Inflammatory macrophage (primary cell): ENCODE measurements at places on chromosomes 13 and 19.

GRCh38 chr19:34220472-34221063, 33.8 kb upstream of the GARRE1 start:
- peak; percentile 70 for DNase-seq

DNA sequence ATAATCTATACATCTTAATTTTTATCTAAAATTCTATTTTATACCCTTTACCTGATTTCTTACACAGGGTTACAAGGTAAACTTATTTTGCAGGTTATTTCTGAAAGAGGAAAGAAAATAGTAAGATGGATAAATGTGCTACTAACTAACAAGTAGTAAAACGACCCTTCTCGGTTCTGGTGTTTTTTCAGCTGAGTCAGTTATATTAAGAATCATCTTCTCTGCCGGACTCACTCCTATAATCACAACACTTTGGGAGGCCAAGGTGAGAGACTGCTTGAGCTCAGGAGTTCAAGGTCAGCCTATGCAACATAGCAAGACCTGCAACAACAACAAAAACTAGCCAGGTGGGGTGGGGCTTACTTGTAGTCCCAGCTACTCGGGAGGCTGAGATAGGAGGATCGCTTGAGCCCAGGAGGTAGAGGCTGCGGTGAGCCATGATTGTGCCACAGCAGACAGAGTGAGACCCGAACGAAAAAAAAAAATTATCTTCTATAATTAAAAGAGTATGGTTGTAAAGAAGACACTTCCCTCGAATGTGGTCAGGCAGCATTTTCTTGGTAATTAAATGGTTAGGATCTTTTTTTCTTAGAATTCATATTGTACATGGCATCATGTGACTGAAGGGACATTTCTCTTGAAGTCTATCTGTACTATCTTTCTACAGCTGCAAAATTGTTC, 27.9 kb upstream of the RCBTB2 start:
- no peak for DNase-seq

- DNase-seq: no peak
These were observed 1.6 kb downstream of the METTL21C start for GRCh38 chr13:102693250-102693649.

GRCh38 chr13:110801044-110801443, 87.5 kb downstream of the ING1 start:
- no peak for DNase-seq

- DNase-seq: no peak
These were observed 1.7 kb downstream of the AP1M1 start for GRCh38 chr19:16199275-16199932.

DNA sequence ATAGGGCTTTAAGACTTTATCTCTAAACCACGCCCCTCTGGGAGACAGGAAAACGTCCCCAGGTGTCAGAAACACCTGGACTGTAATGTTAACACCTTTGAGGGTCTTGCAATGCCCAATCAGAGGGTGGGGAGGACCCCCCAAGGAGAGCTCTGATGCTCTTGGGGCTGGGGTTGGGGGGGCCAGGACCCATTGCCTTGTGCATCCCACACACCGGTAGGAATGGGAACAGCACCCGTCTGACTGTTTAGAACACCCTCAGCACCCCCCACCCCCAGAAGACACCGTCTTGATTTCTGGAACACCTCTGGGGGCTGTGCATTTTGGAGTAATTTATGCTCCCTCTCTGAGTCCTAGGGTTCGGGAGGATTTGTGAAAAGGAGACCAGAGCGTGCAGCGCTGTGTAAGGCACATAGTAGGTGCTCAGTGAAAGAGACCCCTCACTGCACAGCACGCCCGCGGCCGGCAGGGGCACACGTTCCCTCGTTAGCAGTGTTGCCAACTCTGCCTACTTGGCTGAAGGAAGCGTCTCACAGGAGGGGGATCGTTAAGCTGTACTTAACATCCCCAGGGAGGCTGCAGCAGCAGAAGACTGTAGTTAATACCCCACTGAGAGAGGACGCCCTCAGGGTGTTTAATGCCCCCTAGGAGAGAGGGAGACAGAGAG, 2.8 kb upstream of the ERFL start:
- no peak for DNase-seq

DNA sequence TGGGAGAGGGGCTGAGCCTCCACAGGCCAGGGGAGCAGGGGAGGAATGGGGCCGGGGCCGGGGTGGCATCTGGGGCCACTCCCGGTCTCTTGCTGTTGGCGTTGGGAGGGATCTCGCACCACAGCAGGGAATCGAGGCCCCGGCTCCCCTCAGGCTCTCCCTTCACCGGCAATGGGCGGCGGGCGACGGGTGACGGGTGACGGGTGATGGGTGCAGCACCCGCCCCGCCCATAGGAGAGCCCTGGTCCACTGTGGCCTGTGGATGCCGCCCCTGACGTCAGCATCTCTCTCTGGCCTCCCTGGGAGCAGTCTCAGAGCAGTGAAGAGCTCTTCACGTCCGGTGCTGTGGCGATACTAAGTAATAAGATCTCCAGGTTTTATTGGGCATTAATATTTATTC, 133.6 kb downstream of the KDM4B start:
- DNase-seq: no peak

- DNase-seq: peak; percentile 41
These were observed 144.1 kb downstream of the DPF1 start for GRCh38 chr19:38079926-38080380.

DNA sequence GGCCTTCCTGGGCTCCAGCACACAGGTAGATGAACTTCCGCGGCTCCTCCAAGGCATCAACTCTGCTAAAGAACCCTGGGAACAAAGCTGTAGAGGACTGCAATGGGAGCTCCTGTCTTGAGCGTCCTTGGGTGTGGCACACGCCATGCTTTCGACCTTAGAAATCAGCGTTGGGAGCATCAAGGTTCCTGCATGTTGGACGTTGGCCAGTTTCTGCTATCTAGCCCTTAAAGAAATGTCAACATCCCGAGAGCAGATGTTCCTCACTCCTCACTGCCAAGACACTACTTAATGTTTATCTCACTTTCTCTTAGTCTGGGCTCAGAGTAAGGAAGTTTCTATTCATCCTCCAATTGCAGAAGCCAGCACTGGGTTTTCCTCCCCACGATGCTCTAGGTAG, 70.6 kb upstream of the MEDAG start:
- no peak for DNase-seq

- DNase-seq: peak; percentile 13
These were observed 785.6 kb upstream of the KLHL1 start for GRCh38 chr13:70893832-70894231.

- no peak for DNase-seq
These were observed 112.3 kb downstream of the COL4A2 start for GRCh38 chr13:110419381-110419791.

- no peak for DNase-seq
These were observed 4.0 kb upstream of the IRGC start for GRCh38 chr19:43711751-43712355.

DNA sequence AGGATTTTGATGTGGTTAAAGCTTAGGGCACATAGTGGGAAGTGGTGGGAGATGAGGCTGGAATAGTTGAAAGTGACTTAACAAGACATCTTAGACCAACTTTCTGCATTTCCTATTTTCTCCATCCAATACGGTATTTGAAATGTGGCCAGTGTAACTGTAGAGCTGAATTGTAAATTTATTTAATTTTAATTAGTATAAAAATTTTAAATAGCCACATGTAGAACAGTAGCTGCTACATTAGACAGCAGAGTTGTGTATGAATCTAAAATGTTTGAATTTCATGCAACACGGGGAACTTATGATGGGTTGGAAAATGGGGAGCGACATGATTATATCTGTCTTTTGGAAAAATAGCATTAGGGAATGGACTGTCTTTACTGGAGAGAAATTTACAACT, 7.1 kb upstream of the SCEL start:
- no peak for DNase-seq

DNA sequence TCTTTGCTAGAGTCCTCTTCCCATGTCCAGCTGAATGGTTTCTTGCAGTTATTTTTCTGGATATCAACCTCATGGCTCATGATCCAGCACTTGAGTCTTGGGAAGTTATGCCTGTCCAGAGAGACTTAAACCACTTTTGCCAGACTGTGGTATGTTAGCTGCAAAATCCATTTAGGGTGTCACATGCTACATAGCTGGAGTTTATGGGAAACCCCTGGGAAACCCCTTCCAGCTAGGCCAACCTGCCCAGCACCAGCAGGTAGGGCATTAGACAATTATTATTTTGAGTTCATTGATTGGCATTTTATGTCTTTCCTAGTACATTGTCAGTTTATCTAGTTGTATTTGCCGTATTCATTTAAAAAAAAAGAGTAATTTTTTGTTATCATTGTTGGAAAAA, 797.8 kb downstream of the EFNB2 start:
- no peak for DNase-seq

DNA sequence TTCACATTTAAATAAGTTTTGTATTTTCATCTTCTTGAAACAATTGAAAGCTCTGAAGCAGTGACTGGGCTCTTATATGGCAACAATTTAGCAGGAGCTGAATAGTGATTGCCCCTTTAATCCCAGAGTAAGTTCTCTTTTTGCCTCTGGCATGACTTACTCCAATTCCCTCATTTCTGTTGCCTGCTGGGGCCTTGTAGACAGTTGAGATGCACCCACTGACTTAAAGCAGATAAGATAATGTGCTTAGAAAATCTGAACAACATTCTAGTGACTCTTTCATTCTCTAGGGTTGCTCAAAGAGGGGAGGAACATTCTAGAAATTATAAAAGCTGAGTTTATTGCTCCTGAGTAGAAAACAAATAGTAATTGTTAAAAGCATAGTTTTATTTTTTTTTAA, 52.8 kb downstream of the AKAP11 start:
- DNase-seq: no peak

- no peak for DNase-seq
These were observed 541.8 kb upstream of the KLF12 start for GRCh38 chr13:74675972-74676371.

DNA sequence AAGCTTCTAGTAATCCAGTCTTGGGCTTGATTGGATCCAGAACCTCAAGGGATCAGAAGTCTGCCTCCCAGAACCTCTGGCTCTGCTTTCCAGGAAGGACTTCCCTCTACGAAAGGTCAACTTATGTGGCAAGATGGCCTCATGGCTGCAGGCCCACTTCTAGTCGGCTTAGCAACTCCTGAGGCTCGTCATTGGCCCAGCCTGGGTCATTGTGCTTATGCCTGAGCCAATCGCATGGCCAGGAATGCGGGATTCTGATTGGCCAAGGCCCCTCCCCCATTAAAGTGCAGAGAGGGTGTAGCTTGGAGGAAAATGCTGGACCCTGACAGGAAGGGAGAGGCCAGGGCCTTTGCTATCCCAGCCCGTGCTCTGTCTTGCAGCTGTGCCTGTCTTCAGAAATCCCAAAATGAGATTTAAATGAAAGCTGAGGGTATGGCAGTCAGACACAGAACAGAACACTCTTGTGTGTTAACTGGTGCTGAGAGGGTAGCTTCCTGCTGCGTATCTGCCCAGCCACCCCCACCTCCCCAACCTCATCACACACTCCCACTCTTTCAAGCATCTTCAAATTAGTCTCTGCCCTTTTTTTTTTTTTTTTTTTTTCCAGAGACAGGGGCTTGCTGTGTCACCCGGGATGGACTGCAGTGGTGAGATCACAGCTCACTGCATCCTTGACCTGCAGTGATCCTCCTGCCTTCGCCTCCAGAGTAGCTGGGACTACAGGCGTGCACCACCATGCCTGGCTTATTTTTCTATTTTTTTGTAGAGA, 5.5 kb upstream of the CCNE1 start:
- peak; percentile 44 for DNase-seq

- DNase-seq: no peak
These were observed 3.4 kb upstream of the PSMC4 start for GRCh38 chr19:39967561-39967960.

DNA sequence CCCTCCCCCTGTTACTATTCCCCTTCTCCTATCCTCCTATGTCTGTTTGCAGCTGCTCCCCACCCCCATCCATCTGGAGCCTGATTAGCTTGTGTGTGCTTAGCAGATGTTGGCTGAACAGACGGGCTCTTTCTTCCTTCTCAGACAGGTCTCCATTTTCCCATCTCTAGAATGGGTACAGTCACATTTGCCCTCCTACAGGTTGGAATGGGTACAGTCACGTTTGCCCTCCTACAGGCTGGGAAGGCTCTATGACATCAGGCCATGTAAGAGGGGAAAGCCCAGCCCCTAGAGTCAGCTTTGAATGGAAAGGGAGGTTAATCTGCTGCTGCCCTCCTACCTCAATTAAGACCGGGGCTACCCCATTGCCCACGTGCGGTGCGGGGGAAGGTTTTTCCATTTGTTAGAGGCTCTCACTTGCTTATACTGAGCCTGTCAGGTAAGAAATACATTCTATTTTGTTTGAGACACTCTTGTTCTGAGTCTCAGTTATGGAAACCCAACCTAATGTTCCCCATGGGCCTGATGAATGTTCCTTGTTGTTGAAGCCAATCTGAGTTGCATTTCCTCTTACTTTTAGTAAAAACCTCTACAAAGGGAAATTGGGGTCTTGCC, 2.2 kb upstream of the CLEC17A start:
- no peak for DNase-seq

DNA sequence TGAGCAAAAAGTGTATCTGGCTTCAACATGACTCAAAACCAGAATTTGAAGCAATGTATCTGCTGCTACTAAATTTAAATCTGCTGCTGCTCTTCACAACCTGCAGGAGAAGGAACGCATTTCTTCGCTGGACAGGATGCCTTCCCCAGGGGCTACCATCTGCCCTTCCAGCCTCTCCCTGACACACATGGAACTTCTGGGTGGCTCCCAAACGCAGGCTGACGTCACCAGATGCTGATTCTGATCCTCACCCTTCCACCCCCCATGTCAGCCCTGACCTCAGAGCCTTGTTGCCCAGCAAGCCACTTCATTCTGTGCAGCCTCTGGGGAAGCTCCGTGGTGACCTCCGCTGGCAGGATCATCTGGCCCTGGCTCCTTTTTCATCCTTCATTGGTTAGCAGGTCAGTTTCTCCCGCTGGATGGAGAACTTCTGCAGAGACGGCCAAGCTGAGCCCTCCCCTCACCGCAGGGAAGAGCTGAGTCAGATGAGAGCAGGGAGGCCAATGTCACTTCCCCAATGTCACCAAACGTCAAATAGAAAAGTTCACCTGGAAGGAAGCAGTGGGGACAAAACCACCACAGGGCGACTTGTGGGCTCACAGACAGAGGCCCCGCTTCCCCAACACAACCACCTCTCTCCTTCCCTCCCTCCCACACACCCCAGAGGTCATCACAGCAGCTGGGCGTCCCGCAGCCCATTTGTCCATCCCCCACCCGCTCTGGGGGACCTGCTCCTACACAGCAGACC, 14.0 kb upstream of the RAB20 start:
- peak; percentile 56 for DNase-seq

DNA sequence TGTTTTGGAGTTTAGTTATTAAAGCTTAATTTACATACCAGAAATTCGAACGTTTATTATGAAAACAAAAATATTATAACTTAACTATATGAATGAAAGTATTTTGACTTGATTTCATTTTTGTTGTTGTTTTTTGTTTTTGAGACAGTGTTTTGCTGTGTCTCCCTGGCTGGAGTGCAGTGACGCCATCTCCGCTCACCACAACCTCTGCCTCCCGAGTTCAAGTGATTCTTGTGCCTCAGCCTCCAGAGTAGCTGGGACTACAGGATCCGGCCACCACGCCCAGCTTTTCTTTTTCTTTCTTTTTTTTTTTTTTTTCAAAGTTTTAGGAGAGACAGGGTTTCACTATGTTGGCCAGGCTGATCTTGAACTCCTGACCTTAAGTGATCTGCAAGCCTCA, 392.6 kb downstream of the PCDH17 start:
- DNase-seq: no peak
